Activated CD4-positive, alpha-beta T cell treated with anti-CD3 and anti-CD28 coated beads, Interleukin-2, amount 50 U/mL, for 4 hours (primary cell): ENCODE measurements at places on chromosomes 13 and 19.

DNA sequence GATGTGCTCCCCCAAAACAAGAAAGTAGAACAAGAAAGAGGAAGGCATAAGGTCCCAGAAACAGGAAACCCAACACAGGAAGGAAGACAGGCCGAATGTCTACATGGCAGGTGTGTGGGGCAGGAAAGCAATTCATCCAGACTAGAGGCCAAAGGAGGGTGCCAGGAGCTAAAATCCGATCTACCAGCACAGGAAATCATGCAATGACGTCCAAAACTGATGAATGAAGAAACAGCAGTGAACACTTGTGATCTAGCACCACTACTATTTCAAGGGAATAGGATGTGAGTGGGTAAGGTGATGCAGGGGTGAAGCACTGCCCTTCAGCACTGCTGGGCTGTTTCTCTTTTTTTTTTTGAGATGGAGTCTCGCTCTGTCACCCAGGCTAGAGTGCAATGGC lies 59.1 kb downstream of the DOCK9 start:
- DNase-seq = no peak

DNA sequence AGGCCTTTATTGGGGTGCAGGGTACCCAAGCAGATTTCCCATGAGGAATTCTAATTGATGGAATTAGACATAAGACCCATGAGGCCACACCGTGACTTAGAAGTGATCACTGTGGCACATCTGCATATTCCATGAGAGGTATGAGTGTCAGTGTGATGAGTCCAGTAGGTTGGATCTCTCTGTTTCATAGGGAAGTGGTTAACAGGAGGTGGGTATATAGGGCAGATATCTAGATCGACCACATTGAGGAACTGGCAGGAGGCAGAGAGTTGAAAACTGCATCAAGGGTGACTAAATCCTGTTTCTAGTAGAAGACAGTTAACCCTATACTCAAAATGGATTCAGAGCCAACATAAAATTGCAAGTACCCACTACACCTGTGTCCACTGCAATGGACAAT lies 68.6 kb upstream of the MIR17HG start:
- DNase-seq = no peak

DNA sequence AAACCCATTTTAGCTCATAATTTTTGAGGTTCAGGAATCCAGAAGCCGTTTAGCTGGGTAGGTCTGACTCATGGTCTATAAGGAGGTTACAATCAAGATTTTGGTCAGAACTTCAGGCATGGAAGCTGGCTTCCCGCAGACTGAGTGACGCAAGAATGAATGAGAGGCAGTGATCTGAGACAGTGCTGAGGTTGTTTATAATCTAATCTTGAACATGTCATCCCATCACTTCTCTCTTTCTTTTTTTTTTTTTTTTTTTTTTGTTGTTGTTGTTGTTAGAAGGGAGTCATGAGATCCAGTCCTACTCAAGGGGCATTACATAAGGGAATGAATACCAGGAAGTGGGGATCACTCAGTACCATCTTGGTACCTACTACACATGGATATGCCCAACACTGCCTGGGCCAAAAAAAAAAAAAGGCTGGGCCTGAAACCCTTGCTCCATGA lies 217.4 kb downstream of the DLEU7 start:
- DNase-seq = no peak

- no peak for DNase-seq
Observed at GRCh38 chr13:86569119-86569518, 769.9 kb upstream of the SLITRK6 start.

- no peak for DNase-seq
Observed at GRCh38 chr13:59452189-59452890, 711.4 kb downstream of the DIAPH3 start.

GRCh38 chr19:33508941-33509614 lies 12.5 kb downstream of the PEPD start:
- DNase-seq = no peak

- no peak for DNase-seq
Observed at GRCh38 chr19:49880162-49880869, 2.8 kb downstream of the TBC1D17 start.

GRCh38 chr19:2711172-2711874 lies 8.8 kb upstream of the GNG7 start:
- DNase-seq = no peak

GRCh38 chr13:77714119-77714755 lies 16.8 kb downstream of the SLAIN1 start:
- no peak for DNase-seq

- no peak for DNase-seq
Observed at GRCh38 chr19:39247701-39248664, 673 bp downstream of the IFNL4 start.

GRCh38 chr19:32178401-32178800 lies 167.0 kb upstream of the ZNF507 start:
- no peak for DNase-seq

GRCh38 chr13:112759827-112760226 lies 70.0 kb downstream of the ATP11A start:
- no peak for DNase-seq

DNA sequence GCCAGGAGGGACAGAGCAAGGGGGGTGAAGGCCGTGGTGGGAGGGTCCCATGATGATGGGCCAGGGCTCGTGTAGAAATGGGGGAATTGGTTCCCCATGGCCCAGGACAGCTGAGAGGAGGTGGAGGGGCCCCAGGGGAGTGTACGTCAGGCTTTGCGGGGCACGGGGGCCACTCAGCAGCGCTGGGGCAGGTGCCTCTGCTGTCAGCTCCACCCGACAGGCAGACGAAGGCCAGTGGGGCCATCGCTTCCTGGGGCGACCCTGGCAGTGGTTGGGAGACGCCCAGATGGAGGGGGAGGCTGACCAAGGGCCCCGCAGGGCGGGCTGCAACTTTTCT lies 1.9 kb upstream of the TEKTIP1 start:
- DNase-seq = no peak

GRCh38 chr13:102680842-102681740 lies 13.8 kb downstream of the METTL21C start:
- DNase-seq = no peak

DNA sequence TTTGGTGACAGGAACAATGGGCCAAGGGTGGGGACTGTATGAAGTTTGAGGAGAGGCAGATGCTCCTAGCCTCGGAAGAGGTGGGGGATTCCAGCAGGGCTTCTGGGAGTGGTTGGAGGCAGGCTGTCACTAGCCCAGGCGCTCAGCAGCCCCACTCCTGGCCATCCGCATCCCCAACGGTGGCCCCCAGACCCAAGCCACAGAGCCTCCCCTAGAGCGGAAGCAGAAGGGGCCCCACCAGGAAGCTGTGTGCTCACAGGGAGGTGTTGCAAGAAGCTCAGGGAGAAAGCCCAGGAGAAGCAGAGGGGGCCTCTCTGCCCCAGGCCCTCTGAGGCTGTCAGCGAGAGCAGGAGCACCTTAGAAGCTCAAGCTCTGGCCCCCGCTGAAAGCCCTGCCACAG lies 8.3 kb downstream of the PRAM1 start:
- no peak for DNase-seq

GRCh38 chr13:66896933-66897332 lies 333.2 kb downstream of the PCDH9 start:
- no peak for DNase-seq

DNA sequence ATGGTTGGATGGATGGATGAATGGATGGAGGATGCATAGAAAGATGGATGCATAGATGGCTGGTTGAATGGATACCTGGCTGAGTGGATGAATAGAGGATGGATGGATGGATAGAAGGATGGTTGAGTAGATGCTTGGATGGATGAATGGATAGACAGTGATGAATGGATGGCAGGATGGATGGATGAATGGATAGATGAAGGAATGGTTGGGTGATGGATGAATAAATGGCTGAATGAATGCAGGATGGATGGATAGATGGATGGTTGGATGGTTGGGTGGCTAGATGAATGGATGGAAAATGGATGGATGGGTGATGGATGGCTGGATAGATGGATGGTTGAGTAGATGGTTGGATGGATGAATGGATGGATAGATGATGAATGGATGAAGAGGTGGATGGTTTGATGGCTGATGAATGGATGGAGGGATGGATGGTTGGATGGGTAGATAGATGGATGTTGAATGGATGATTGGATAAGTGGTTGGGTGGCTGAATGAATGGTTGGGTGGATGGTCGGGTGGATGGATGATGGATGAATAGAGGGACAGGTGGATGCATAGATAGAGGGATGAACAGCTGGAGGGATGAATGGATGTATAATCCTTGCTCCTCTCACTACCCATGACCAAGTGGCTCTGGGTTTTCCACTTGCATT lies 3.6 kb upstream of the SULT2B1 start:
- no peak for DNase-seq

DNA sequence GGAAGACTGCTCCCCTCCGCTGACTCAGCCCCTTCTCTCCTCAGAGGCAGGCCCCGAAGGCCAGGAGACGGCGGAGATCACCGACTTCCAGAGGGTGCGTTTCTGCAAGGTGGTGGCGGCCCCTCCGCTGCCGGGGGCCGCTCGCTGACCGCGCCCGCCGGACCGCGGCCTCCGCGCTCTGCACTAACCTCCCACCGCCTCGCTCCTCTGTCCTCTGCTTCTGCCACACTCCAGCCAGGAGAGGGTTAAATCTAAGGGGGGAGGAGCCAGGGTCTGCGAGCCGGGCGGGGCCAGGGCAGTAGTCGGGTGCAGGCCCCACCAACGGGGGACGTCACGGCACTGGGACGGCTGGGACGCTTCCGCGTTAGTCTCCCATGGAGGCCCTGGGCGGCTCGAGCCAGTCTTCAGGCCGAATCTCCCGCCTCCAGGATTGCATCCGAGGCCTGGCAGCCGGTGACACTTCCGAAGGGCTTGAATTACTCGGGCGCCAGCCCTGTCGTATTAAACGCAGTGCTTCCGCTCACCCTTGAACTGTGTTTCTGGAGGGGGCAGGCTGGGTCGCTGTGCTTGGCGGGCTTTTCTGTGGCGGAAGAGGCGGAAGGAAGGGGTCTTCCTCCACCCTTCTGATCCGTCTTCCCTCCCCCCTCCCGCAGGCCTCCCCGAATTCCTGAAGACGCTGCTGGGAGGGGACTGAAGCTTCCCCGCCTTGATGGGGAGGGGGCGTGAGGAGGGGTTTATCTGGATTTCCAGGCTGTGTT lies 1.2 kb upstream of the INAFM1 start:
- peak; percentile 87 for DNase-seq

DNA sequence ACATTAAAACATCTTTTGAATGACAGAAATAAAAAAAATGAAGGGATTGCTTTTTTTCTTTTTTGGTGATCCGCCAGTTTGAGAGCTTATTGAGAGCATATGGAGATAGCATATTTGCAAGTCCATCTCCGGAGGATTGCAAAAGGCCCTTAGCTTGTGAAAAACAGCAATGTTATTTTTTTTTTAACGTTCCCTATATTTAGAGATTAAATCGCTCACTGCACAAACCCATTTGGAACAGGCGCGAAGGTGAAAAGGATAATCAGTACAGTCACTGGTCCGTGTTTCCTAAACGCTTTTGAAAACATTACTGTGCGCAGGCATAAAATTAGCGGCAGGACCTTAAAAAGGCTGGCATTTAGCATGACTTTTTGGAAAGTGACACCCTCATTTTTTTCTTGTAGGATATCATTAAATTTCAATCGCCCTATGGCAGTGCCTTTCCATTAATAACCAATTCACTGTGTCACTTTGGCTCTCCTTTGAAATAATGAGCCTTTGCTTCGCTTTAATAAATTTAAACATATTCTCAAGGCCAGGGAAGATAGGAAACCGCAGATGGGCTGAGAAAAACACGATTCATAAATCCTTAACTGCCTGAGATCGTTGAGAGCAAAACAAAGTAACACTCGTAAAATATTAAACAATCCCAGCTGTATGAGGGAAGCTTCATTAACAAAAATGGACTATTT lies 342.2 kb downstream of the DACH1 start:
- DNase-seq = no peak

GRCh38 chr13:44951184-44951583 lies 38.1 kb downstream of the NUFIP1 start:
- DNase-seq = no peak

GRCh38 chr19:33432446-33433170 lies 59.1 kb downstream of the CEBPG start:
- no peak for DNase-seq

DNA sequence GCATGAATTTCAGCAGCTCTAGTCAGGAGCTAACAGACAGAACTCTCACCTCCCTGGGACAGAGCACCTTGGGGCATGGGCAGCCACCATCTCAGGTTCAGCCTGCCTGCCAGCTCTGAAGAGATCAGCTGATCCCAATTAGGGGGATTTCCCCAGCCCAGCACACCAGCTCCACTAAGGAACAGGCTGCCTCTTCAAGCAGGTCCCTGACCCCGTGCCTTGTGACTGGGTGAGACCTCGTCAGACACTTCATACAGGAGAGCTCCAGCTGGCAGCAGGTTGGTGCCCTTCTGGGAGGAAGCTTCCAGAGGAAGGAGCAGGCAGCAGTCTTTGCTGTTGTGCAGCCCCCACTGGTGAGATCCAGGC lies 84.5 kb upstream of the UFM1 start:
- DNase-seq = no peak

DNA sequence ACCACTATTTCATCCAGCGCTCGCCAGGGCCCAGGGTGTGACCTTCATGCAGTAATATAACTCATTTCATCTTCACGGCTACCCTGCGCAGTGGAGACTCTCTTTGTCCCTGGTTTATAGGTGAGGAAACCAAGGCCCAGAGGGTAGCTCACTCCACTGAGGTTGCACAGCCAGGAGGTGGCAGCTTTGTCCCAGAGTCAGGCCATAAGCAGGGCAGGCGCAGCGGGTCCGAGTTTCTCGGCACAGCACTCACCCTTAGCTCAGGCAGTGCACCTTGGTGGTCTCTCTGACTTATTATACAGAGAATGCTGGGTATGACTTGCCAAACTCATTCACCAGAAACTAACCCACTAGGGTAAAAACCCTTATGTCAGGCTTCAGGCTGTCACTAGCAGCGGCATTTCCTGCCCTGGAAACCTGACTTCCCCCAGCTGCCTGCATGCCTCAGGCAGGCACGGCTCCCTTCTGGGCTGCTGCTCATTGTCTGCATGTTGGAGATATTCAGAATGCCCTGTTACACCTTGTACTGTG lies 24.5 kb downstream of the PPP5C start:
- no peak for DNase-seq

DNA sequence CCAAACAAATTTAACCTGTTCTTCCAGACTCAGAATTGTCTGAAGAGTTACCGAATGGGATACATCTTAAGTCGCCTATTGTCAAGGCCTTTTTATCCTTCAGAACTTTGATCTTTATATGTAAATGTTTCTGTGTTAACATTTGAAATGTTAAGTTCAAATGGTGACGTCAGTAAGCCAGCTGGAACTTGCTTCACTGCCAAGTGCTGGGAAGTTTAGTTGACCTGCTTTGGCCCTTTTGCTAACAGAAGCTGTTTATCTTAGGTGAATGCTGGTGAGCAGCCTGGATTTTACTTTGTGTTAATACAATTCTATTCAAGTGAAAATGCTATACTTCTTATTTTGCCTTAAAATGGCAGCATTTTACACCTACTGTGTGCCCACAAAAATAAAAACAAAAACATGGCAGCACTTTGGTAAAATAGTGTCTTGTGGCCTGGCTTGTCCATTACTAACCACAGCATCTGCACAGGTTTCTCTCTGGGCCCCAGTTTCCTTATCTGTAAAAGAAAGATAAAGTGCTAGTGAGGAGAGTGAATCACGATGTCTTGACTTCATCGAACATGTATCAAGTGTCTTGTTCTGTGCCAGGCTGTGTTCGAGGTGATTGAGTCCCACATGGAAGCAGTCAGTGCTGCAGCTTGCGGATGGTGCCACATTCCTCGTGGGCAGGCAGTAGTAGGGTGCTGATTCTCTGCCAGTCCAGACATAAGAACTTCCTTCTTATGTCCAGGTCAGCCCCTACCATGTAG lies 2.2 kb downstream of the NAXD start:
- no peak for DNase-seq

- no peak for DNase-seq
Observed at GRCh38 chr13:20400774-20401173, 124.9 kb downstream of the CRYL1 start.

- no peak for DNase-seq
Observed at GRCh38 chr19:53091413-53092254, 11.6 kb downstream of the ZNF160 start.

GRCh38 chr19:39109641-39110040 lies 15.9 kb upstream of the PAK4 start:
- no peak for DNase-seq
